ENCODE measurements at places on chromosomes 12 and 14.

DNA sequence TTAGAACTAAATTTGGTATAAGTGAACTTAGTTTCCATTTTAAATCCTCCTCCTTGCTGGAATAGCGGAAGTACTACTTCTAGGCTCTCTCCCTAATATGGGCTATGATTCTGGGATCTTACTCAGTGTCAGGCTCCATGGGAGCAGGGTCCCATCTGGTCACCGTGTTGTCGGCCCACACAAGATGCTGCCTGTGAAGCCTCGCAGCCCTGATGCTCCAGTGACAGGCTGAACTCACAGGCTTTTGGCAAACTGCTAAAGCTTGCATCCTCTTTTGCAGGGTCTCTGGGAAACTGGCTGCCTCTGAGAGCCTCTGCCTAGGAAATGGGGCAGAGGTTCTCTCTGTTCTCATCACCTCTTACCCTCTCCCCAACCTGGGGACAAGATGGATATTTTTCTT lies 88.4 kb downstream of the RPAP3 start:
- no peak for DNase-seq

DNA sequence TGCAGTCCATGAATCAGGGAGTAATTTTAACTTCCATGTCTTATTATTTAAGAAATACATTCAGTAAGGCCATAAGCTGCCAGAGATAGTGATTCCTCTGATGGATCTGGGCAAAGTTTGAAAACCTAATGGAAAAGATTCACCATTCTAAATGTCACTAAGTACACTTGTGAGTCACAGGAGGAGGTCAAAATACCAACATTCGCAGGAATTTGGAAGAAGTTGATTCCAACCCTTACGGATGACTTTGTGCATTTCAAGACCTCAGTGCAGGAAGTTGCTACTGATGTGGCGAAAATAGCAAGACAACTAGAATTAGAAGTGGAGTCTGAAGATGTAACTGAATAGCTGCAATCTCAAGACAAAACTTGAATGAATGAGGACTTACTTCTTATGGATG lies 69.8 kb downstream of the OSBPL8 start:
- no peak for DNase-seq

DNA sequence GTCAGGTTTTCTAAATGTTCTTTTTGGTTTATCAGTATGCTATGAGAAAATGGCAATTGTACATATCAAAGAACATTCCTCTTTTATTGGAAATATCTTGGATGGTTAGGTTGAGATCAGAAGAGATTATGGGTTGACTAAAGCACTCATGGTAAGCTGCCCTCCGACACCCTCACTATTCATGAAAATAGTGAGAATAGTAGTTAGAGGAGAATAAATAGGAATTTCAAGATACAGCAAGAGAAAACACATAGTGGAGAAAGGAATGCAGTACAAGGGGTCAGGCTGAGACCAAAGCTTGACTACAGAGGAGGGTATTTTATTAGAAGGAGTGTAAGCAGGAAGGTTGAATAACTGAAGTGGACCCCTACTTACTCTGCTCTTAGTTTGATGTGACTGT lies 112.5 kb downstream of the PTPRQ start:
- DNase-seq: no peak

GRCh38 chr12:128033473-128033872 lies 233.5 kb upstream of the TMEM132C start:
- DNase-seq: no peak

All from activated T-helper 1 cell treated with Interleukin-2 at 50 U/mL for 16 hours (primary cell).